ENCODE measurements at places on chromosomes 6 and 20.

DNA sequence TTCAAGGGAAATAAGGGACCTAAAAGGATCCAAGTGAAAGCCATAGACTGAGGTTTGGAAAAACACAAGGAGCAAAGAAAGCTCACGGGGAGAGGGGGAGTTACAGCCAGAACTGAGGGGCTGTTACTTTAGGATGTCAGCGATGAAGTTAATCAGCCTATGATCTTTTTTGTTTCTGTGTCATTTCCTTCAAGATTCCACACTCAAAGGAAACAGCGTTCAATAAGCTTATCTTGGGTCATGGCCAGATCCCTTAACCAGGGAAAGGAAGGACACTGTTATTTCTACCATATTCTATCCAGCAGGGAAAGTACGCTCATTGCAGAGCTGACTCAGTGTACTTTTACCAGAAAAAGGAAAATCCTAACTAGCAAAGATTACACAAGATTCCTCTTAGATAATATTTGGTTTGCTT lies 132.8 kb downstream of the PFDN4 start:
- DNase-seq = no peak

DNA sequence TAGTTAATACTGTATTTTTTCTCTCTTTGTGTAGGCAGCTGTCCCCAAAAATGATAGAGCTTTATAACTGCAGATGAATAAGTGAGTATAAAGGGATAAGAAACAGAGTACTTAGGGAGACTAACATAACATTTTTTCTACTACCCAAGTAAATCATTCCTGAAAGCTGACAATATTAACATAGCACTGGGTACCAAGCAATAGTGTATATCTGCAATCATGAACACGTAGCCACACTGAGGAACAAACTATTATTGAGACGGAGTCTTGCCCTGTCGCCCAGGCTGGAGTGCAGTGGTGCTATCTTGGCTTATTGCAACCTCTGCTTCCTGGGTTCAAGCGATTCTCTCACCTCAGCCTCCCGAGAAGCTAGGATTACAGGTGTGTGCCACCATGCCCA lies 105.9 kb downstream of the SESN1 start:
- no peak for DNase-seq

DNA sequence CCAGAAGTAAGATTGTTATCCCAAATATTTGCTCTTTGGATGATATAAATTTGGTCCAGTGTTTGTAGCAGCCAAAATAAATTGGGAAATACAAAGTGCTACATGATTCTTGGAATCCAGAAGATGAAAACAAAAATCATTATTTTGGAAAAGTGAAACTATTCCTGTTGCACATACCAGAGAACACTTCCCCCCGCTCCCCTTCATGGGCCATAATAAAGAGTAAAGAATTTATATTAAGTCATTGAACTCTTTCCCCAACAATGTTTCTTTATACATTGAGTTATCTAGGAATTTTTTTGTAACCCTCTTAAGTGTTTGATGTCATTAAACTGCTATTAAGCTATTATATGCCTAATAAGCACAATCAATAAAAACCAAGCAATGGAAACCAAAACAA lies 490.4 kb upstream of the HS3ST5 start:
- no peak for DNase-seq

GRCh38 chr6:12383448-12383847 lies 93.3 kb downstream of the EDN1 start:
- DNase-seq = no peak

- DNase-seq = no peak
Observed at GRCh38 chr20:5078399-5078958, 41.3 kb downstream of the PCNA start.

DNA sequence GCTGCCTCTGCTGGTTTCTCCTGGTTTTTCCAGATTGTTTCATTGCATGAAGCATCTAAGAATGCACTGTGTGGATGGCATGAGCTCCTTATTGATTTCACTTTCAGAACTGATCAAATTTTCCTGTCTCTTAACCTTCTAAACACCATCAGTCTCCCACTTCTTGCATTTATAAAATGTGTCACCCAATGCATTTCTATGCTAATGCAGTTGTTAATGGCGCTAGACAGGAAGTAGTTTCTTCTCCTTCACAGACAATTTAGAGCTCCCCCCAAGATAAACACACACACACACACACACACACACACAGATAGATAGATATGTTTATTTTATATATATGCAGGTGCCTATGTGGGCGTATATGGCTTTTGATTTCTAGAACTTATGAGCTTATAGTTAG lies 45.6 kb upstream of the FOXA2 start:
- DNase-seq = no peak

GRCh38 chr6:111846492-111847409 lies 26.5 kb downstream of the FYN start:
- DNase-seq = peak; percentile 45

- DNase-seq = peak; percentile 71
Observed at GRCh38 chr6:21455071-21455470, 138.5 kb upstream of the SOX4 start.

- no peak for DNase-seq
Observed at GRCh38 chr6:3801960-3802359, 47.2 kb upstream of the FAM50B start.

- peak; percentile 12 for DNase-seq
Observed at GRCh38 chr6:138821519-138821918, 25.6 kb downstream of the ECT2L start.

GRCh38 chr6:39365281-39366074 lies 43.0 kb upstream of the KCNK16 start:
- DNase-seq = no peak

GRCh38 chr6:158037021-158037420 lies 55.4 kb downstream of the SYNJ2 start:
- DNase-seq = no peak

DNA sequence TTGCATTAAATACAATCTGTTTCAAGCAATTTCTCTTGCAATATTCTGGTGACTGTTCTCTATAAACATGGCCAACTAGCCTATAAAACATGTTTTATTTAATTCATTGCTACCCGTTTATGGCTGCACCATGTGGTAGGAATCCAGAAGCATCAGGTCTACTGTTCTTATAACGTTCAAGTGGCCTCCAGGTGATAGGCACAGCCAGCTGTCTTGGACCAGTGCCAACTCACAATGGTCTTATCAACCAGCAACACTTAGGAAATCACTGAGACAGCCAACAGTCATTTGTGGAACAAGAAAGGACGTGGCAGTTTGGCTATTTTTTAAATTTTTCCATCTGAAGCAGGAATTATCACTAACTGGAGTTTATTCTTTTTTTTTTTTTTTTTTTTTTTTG lies 193.6 kb downstream of the NKAIN2 start:
- peak; percentile 77 for DNase-seq

All from DMS79 treated with DMSO at 0.1 percent for 48 hours (cell line).